ENCODE measurements at places on chromosomes 6 and 20.

DNA sequence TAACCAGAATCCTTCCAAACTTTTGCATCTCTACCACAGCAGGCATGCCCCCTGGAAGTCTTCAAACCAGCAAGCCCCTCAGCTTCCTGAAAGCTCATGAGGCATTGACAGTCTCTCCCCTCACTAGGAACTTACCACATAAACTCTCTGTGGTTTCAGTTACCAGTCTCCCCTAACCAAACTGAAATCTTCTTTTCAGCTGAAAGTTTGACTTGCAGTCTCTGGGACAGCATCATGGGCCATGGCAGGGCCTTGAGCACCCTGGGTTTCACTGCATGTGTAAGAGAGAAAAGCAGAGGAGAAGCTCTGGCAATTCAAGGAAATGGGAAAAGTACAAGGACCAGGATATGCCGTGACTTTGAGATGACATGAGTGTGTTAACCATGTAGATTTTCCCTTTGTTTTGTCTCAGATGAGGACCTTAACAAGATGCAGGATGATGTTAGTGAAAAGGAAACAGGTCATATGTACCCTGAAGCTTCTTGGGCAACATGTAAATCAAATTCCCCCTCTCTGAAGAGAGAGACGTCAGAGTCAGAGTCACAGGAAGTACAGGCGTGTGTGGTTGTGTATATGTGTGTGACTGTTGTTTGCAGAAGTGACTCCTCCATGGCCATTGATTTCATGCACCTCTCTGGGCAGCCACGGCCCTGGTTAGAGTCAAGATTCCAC, 106.3 kb downstream of the TNFRSF21 start:
- no peak overlapping the region for H3K4me3 ChIP-seq
- H3K27me3 ChIP-seq: no peaks in the 10 kb centered on the region
- no peaks in the 10 kb centered on the region for H3K36me3 ChIP-seq
- DNase-seq: peak; percentile 13
- no peaks in the 10 kb centered on the region for H3K4me1 ChIP-seq

DNA sequence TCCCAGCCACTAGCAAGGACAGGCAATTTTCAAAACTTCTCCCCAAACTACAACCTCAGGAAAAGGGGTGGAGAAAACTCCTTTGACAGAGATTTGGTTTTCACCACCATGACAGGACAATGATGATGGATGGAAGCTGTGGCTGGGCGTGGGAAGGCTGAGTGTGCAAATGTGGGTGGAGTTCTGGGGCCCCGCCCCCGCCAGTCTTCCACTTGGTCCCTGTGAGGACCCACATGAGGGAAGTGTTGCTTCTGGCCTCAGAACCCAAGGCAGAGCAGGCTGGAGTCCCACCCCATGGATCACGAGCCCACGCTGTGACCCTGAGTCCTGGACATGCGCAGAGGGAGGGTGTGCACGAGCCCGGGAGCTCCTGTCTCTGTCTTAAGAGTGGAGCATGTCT, 21.5 kb upstream of the MRGBP start:
- no peak for DNase-seq
- no peak overlapping the region for H3K4me3 ChIP-seq
- peaks cover 5% of the 10 kb centered on the region for H3K4me1 ChIP-seq
- H3K27ac ChIP-seq: no peak overlapping the region

DNA sequence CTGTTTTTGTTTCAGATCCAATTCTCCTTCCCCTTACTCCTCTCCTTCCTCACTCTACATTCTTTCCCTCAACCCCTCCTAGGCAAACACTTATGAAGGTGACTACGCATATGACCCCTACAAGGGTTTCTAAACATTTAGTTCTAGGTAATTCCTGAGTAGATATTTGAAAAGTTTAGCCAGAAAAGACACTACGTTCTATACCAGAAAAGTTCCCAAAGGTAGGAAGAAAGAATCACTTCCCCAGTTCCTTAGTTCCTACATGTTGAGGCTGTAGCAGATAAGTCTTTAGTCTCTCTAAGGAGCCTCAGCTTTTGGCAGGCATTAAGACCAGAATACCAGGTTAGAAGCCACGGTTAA, 11.6 kb downstream of the POU3F2 start:
- no peak overlapping the region for H3K4me3 ChIP-seq
- no peaks in the 10 kb centered on the region for H3K36me3 ChIP-seq

- no peak overlapping the region for H3K4me3 ChIP-seq
- H3K36me3 ChIP-seq: 0 out of 2 replicates have a peak, but pooled peaks cover 1% of the 10 kb centered on the region
- DNase-seq: no peak
- no peaks in the 10 kb centered on the region for H3K27me3 ChIP-seq
- peaks cover 15% of the 10 kb centered on the region for H3K4me1 ChIP-seq
Measured at GRCh38 chr6:125808060-125808459, 17.3 kb downstream of the NCOA7 start.

DNA sequence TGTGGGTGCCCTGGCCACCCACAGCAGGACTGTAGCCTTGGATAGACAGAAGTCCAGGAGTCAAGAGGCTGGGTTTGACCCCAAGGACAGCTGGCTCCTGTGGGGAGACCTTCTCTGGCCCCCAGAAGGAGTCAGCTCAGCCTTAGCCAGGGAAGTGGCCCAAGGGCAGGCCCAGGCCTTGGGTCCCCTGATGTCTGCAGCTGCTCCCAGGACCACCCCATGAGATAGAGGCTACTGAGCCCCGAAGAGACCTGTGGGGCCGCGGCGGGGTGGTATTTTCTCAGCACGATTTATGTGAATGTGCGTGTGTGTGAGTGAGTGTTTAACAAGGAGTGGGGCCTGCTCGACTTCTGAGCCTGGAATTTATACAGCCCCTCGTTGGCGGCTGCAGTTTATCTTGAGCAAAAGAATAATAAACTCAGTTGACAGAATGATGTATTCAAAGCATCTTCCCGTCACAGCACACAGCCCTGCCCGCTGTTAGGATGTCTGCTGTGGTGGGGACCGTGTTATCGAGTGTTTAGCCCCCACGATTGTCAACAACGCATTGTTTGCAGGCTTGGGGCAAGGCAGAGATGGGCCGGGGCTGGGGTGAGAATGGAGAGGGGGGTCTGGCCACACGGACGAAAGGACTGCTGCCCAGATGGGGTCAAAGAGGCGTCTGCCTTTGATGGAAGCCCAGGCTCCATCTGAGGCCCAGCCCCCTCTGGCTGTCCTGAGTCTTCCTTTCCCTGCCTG, 163.3 kb downstream of the VEGFA start:
- H3K27ac ChIP-seq: peak overlapping the region; percentile 33
- no peaks in the 10 kb centered on the region for H3K36me3 ChIP-seq
- H3K4me3 ChIP-seq: no peak overlapping the region
- peaks cover 17% of the 10 kb centered on the region for H3K27me3 ChIP-seq
- DNase-seq: peak; percentile 78

GRCh38 chr6:13641315-13641714, 26.2 kb downstream of the NOL7 start:
- peaks cover 14% of the 10 kb centered on the region for H3K36me3 ChIP-seq
- peak; percentile 23 for DNase-seq
- no peak overlapping the region for H3K4me3 ChIP-seq
- no peaks in the 10 kb centered on the region for H3K4me1 ChIP-seq
- no peaks in the 10 kb centered on the region for H3K27me3 ChIP-seq
- H3K27ac ChIP-seq: no peak overlapping the region

DNA sequence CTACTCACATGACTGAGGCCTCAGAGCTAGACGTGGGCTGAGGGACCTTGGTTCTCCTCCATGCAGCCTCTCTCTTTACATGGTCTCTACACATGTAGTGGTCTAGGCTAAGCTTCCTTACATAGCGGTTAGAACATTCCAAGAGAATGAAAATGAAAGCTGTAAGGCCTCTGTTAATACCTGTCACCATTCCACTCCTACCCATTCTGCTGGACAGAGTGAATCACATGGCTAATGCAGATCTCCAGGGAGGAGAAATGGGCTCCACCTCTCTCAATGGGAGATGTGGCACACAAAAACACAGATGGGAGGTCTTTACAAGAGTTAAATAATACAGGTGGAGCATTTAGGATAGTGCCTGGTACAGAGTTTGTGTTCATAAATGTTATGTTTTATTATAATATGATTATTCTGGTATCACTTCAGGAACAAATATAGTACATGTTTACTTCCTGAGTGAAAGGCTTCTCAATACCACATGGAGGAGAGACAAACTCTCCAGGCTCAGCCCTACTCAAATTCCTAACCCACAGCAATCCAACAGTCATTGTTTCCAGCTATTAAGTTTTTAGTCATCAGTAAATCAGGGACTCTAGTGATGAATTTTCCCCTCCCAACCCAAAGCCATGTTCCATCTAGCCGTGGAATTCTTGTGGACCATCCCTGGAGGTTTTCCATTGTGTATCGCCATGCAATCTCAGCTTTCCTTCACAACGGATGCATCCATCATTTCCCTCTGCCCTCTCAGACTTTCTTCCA, 57.9 kb downstream of the ISM1 start:
- H3K36me3 ChIP-seq: no peaks in the 10 kb centered on the region
- no peaks in the 10 kb centered on the region for H3K27me3 ChIP-seq
- H3K4me3 ChIP-seq: no peak overlapping the region
